Stimulated activated CD4-positive, alpha-beta T cell treated with anti-CD3 and anti-CD28 coated beads, Interleukin-15, amount 100 ng/mL, for 1 hour (primary cell): ENCODE measurements at places on chromosomes 5 and 9.

DNA sequence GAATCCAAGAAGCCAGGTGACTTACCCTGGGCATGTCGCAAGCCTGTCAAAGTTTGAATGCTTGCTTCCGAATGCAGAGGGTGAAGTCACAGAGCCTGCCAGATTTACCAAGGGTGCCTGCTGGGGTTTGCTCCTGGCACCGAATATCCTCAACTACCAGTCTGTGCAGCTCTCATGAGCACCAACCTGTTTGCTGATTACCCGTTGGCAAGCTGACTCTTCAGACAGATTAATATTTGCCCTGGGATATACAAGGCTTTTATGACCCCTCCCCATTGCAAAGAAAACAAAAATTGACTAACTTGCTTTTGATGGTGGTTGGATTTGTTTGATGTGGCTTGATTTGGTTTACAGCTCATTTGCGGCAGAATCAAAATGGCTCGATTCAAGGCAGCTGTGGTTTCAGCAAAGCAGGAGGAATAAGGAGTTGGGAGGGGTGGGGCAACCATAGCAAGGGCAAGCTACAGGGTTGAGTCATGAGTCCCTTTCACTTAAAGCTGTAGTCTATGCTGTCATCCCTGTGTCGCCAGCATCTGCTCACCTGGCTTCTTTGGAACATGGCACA lies 82.3 kb upstream of the AGXT2 start:
- DNase-seq: peak; percentile 11

GRCh38 chr9:33942471-33943083 lies 106.1 kb downstream of the UBAP2 start:
- DNase-seq: no peak

- DNase-seq: no peak
These were observed 8.5 kb upstream of the AMBP start for GRCh38 chr9:114086607-114087006.

DNA sequence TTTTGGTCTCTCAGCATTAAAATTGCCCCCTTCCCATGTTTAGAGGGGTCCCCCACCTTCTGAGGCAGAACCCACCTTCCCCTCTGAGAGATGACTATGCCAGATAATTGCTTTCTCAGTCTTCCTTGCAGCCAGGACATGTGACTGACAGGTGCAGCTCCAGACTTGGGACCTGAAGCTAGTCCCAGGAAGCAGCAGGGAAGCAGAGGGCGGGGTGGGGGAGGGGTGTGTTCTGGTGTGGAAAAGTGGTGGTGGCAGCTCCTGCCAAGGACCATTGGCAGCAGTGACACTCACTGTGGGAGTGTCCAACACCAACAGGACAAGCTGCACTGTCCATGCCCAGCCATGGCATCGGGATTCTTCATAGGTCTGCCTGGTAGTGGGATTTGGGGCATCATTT lies 2.3 kb downstream of the EIF4E1B start:
- DNase-seq: no peak
